ENCODE measurements at places on chromosomes 2 and 18. TPM values are rescaled to one million over a fixed set of nuclear protein-coding genes. Genes with fewer than 3 reads are reported as not detected.

DNA sequence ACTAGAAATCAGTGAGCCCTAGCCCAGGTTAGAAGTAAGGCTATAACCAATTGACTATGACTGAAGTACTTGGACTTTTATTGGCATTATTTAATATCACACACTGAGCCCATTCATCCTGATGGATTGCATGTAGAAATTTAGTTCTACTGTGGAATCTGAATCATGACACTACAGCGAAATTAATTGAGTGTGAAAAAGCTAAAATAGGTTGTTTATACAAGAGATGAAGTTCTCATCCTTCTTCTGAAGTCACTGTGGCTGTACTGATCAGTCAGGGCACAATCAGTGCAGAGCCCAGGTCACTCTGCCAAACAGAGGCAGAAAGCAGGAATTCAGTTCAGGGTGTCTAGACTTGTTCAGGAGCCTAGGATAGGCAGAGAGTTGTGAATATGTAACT, 158.9 kb downstream of the BABAM2 start:
- no peak for DNase-seq

- DNase-seq: no peak
Observed at GRCh38 chr2:37767959-37768925, 96.8 kb upstream of the CDC42EP3 start.

- DNase-seq: no peak
Observed at GRCh38 chr18:22564036-22564435, 146.3 kb upstream of the CTAGE1 start.

- peak; percentile 73 for DNase-seq
Observed at GRCh38 chr18:8982416-8983183, 119.9 kb upstream of the NDUFV2 start.

DNA sequence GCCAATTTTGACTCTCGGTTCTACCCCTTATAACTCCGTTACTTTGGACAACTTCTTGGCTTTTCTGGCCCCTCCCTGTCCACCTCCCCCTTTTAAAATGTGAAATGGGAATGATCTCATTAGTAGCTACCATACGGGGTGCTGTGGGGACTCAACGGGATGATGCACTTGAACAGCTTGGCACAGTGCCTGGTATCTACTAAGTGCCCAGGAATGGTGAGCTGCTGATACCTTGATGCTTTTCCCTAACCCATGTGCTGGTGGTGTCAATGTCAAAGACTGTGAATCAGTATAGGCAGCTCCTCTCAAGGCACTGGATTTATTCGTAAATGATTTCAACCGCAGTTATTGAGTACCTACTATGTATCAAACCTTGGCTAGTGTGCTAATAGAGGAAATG, 204.2 kb downstream of the LOXHD1 start:
- no peak for DNase-seq

DNA sequence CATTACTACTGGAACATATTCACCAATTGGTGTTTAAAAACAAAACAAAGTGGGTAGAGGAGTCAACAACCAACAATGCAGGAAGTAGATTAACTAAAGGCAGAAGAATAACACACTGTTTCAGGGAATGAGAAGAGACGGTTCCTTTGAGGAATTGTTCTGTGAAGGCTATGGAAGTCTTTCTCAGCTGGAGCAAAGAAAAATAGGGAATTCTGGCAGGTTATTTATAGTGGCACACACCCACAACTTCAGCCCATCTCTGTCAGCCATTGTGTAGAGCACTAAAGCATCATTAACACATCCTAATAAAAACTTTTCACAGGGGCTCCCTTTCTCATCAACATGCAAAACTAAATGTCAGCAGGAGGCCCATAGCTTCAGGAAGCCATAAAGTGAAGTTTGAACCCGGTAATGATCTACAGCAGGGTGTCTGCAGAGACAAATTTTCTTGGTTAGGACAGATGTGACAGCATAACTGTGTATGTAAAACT, 113.6 kb downstream of the CDH2 start:
- DNase-seq: no peak

DNA sequence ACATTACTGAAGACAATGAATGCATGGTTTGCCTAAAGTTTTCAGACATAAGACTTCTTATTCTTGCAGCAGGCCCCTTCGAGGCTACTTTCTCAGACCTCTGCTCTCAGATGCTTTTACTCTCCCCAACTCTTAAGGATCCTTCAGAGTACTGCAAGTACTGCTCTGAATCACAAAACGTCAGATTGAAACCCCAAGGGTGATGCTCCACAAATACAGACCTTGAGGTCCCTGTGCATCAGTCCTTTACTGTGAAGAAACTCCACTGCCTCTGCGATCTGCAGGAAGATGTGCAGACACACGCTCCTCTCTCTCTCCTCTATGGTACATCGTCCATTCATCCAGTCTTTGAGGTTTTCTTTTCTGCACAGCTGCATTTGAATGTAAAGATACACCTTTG, 52.8 kb downstream of the EIF2AK3 start:
- DNase-seq: no peak

GRCh38 chr18:79866889-79867574, 69.3 kb downstream of the KCNG2 start:
- no peak for DNase-seq

DNA sequence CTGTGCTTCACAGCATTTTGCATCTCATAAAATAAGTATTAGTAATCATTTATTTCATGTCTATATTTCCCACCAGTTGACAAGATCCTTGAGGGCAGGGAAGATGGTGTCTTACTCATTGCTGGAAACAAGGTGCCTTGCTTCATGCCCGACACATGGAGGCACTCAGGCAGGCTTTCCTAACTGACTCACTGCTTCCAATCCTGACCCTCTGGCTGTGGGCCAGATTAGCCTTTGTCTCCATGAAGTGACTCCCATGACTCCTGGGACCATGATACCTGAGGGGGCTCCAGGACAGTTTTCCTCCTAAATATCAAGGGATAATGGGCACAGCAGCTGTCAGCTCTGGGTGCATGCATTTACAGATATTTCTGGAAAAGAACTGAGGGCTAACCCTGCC, 275.1 kb downstream of the AGPS start:
- no peak for DNase-seq

GRCh38 chr2:131120815-131121317, 15.7 kb downstream of the PLEKHB2 start:
- no peak for DNase-seq

GRCh38 chr2:170141865-170142264, 36.1 kb upstream of the MYO3B start:
- DNase-seq: no peak

DNA sequence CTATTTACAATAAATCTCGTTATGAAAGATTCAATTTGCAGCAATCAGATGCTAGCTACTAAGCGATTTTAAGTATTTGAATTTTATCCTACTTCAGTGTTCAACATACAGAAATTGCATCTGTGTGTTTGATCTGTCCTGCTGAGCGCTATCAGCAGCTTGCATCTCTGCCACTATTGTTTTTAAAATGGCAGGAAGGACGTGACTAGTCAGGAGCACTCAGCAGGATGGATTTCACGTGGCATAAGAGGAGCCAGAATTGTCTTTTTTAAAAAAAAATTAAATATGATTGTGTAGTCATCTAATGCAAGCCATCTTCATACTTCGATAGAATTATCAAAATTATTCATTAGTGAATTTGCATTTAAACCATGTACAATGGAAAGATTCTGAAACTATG, 2.8 kb upstream of the KLHL14 start:
- no peak for DNase-seq

DNA sequence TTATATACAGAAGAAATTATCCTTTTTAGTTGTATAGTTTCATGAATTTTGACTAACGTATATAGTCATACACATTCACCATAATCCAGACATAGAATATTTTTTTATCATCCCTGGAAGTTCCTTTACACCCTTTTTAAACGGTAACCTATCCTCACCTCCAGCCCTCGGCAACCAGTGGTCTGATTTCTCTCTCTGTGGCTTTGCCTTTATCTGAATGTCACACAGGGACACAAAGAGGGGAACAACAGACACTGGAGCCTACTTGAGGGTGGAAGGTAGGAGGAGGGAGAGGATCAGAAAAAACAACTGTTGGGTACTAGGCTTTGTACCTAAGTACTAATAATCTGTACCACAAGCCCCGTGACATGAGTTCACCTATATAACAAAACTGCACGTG, 191.9 kb downstream of the MC4R start:
- DNase-seq: no peak

DNA sequence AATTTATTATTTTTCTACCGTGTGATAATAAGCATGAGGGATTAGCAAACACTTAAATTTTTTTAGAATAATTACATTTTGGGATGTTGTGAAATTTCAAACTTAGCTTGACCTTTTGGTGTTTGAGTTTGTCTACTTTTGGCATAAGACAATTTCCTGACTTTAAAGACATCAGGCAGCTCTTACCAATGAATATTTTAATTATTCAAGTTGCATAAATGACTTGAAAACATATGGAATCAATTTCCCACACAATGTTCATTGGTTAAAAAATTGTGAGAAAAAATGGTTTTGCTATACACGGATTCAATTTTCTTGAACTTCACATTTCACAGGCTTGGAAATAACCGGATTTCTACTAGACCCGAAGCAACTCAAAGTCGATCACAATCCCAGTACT, 243.4 kb downstream of the IKZF2 start:
- no peak for DNase-seq

DNA sequence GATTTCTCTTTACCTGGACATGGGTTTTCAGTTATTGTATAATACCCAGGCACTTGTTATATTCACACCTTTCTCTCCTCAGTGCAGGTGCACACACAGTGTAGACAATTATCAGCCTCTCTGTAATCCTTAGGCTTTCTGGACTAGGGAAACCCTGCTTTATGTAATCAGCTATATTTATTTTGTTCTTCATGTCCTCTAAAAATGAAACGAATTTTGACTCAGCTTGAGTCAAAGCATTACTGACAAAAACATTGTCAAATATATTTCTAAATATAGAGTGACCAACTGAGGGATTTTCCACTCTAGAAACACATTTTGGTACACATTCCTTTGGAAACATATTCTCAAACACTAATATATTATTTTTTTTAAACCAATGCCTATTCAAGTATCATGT, 144.8 kb upstream of the GULP1 start:
- no peak for DNase-seq

GRCh38 chr2:239769554-239770245, 255.4 kb downstream of the NDUFA10 start:
- peak; percentile 4 for DNase-seq

- DNase-seq: peak; percentile 89
Observed at GRCh38 chr2:85551698-85552678, 9.3 kb downstream of the GGCX start.

DNA sequence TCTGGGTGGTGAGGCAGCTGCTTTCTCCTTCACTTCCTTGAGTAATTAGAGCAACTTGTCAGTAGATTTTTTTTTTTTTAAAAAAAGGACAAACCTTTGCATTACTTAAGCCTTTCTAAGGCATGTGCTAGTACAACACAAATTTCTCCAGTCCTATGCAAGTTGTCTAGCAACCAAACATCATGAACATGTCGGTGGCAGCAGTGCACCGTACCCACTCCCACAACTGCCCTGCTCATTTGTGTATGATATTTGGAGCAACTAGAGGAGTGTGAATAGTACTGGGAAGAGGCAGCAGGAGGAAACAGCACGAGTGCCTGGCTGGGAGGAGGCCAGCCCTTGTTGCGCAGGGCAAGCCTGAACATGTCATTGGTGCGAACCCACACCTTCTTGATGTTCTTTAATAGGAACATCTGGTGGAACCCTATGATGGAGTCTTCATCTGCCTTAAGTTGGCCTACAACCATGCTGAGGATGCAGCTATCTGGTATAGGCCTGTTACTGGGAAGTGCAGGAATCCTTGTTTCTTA, 238.3 kb downstream of the TDRD15 start:
- no peak for DNase-seq

- DNase-seq: no peak
Observed at GRCh38 chr2:185284696-185285095, 453.9 kb upstream of the FSIP2 start.

DNA sequence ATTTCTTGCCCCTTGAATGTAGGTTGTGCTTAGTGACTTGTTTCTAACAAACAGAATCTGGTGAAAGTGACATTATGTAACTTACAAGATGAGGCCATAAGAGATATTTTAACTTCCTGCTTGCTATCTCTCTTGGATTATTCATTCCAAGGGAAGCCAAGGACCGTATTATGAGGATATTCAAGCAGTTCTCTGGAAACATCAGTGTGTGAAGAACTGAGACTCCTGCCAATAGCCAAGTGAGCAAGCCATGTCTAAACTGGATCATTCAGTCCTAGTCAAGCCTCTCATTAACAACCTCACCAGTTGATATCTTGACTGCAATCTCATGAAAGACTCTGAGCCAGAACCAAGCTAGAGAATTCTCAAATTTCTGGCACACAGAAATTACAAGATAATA, 765.1 kb upstream of the SLC8A1 start:
- no peak for DNase-seq

DNA sequence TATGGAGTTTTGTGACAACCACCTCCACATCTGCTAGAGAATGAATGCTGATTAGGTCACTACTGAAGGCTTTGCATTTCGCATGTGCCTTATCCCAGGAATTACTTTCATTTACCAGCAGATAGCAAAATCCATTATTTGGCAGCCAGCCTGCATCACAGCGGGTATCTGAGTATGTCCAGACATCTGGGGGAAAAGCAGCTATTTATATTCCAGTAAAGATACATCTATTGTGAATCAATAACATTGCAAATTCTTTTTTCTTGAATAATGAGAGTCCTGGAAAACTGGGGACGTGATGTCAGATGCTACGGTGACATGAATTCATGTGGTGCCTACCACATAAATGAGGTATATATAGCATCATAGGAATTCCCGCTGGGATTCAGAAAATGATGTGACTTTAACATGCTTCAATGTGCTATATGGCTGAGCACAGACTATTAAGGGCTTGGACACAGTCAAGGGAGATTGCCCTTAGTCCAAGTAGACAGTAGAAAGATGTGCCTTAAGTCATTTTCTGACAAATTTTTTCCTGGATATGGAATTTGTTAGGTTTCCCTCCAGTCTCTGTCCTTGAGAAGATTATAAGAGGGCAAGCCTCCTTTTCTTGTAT, 84.2 kb upstream of the CD302 start:
- DNase-seq: no peak

- DNase-seq: no peak
Observed at GRCh38 chr2:231053846-231054245, 2.8 kb upstream of the PSMD1 start.

DNA sequence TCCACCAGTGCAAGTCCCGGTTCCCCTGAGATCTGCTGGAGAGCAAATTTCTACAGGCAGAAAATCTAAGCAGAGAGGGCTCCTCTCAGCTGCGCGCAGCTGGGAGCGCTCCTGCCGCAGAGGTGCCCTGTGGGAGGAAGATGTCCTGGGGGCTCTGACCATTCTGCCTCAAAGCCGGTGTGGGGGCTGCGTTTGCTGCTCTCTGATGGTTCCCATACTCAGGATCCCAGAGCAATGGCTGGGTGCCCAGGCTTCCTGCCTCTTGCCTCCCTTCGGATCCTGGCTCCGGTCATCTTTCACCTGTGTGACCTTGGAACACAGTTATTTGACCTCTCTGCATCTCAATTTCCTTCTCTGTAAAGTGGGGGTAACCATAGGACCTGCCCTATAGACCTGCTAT, 434.2 kb downstream of the ZNF521 start:
- DNase-seq: no peak

GRCh38 chr2:197600306-197600705, 75.1 kb downstream of the RFTN2 start:
- no peak for DNase-seq

GRCh38 chr18:42268798-42269197, 313.8 kb downstream of the PIK3C3 start:
- DNase-seq: no peak

Gene GREB1
- total RNA-seq: 1.6 TPM

Gene CNPPD1
- total RNA-seq: 110 TPM

Gene TMEM182
- total RNA-seq: 4.4 TPM

Gene SLC8A1
- 6.0 TPM for total RNA-seq

Gene SUPT7L
- 28.1 TPM for total RNA-seq

Gene MPPE1
- 68.8 TPM for total RNA-seq

Gene RESP18
- total RNA-seq: not detected

Gene FBXO36
- 2.4 TPM for total RNA-seq

Gene NOP58
- total RNA-seq: 38.5 TPM

Gene EMILIN1
- total RNA-seq: 256 TPM
